ENCODE measurements at places on chromosomes 16 and 17.

- DNase-seq, result no peak
Measured at GRCh38 chr17:1423456-1424135, 23.6 kb upstream of the YWHAE start.

- DNase-seq, result no peak
Measured at GRCh38 chr16:86167061-86167460, 268.1 kb downstream of the IRF8 start.

- no peak for DNase-seq
Measured at GRCh38 chr16:3032624-3033023, 4.1 kb downstream of the BICDL2 start.

DNA sequence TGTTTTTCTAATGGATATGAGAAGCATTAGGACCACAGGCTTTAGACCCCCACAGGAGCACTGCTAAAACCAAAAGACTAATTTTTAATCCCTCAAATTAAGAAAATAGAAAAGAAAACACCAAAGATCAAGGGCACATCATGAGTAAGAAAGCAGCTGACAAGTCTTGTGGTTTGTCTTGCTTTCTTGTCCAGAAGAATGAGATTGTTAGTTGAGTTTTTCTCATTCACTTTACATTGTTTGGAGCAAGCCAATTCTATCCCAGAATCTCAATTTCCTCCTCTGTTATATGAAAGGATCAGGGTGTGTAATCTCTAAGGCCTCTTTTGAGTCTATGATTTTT lies 899.0 kb downstream of the KCNJ2 start:
- peak; percentile 15 for DNase-seq

DNA sequence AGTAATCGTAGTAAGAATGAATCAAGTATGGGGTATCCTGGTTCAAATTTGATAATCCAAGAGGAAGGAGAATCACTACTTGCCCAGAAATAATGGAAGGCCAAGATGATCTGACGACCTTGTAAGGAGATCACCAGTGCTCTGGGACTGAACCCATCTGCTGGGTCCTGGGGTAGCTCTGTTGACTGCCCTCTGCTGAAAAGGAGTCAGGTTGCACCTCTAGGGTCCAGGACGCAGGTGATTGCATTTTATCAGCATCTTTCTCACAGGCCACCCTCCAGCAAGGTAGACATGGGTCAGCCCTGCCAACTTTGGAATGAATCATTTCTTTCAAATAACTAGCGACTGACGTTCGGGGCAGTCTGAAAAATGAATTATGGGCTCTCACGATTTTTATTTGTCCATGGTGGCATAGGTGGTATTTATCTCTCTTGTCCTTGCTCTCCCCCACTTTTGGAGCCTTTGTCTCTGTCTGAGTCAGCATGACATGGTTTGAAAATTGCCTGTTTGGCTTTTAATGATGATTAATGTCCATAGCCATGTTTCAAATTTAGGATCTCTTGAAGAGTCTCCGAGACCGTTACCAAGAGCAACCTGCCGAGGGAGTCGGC lies 163.7 kb downstream of the MSI2 start:
- DNase-seq, result no peak

- no peak for DNase-seq
Measured at GRCh38 chr17:15966879-15967248, 21.9 kb downstream of the ADORA2B start.
